ENCODE measurements at places on chromosomes 5 and 9.
A peak's percentile ranks its signal among the peaks of the same experiment; 100 is the strongest.

DNA sequence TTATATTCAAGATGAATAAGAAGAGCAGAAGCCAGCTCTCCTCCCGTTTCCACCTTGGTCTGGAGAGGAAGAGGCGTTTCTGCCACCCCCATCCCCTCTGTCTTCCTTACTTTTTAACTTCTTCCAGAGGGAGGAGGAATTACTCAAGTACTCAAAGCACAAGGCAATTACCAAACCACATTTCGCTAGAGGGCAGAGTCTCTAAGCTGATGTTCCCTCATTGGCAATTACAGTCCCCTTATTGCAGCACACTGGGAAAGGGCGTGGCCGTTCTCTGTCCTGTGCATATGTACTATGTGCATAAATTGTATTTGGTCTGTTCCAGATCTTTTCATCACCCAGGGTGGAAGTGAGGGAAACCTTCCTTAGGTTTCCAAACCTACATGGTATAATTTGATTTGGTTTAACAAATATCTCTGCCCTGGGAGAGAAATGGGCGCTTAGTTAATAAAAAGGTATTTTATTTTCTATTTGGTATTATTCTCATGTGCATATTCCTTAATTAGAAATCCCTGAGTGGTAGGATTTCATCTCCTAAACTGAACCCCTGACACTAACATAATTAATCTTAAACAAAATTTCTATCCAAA, 29.8 kb upstream of the ALDOB start:
- no peak for DNase-seq

GRCh38 chr9:82969291-82969690, 93.7 kb downstream of the RASEF start:
- no peak for DNase-seq

DNA sequence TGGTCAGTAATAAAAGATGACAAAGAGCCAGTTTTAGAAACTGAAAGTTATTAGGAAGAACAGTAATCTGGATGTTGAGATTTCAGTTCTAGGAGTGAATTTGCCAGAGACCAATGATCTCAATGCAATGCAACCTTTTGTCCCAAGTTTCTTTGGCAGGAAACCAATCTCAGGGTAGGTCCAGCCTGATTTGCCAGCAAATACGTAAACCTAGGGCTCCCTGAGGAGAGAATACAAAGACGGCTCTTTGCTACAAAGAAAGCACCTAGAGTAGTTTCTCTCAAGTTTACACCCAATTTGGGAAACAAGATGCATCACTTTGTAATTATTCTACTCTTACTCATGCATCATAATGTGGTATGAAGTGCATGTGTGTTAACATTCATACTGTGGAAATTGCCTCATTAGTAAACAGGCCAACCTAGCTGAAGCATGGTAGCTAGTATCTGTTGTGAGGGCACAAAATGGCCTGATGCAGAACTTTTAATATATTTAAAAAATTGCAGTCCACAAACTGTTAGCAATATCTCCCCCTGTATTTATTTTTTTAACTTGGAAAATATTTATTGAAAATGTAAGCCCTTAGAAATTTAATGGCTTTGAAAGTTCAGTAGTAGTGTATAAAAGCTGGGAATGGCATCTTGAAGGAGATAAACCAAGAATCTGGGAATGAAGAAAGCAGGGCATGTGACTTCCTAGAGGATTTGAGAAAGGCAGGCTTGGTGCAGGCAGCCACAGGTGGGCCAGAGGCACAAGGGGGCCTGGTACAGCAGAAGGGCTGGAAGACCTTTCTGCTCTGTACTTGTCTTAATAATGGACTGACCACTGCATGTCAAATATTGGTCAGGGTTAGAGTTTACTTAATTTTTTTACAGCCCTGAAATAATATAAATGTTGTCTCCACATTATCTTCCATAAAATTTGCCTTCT, 59.5 kb downstream of the MAST4 start:
- no peak for DNase-seq

DNA sequence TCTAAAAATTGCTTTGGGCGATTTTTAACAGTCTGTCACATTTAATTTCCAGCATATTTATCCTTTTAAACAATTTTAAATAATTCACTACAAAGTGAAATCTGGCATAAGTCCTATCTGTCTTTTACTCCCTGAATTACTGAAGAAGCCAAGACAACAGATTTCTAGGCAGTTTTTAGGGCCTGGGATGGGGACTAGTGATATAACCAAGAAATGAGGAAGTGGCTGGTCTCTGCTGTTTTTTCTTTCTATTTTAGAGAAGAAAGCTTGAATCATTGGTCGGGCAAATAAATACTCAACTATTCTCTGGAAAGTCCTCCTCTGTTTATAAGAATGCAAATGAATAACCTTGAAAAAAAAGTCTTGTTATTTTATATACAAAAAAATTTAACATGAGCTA, 79.7 kb upstream of the SSBP2 start:
- DNase-seq = no peak

DNA sequence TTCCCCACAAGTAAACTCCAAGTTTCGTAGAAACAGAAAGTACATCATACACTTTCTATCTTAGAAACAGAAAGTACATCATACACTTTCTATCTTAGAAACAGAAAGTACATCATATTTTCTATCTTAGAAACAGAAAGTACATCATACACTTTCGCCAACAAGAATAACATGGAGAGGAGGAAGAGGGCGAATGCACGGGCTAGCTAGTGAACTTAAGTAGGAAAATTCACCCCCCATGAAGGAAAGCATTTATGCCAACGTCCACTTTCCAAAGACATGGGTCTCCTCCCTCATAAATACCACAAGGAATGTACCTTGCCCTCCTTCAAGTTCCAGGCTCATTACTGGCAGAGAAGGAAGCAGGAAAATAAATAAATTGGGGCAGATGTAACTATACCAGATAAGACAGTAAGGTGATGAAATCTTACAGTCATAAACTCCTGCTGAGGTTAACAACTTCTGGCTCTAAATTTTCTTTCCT, 64.7 kb downstream of the FRMD3 start:
- no peak for DNase-seq

DNA sequence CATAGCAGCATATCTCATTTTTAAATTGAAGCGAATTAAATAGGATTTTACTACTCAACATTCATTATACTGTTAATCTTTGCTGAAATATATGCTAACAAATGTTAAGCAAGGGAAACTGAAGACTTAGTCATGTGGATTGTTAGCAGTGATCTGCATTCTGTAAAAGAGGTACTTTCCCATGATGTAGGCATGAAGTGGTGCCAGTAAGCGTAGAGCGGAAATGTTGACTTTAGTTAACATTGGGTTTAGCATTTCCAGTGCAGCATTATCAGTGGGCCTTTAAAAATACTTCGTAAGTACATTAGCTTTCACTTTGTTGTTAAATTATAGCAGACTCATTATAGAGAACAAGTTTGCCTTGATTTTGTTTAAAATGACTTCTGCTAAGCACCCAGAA, 130.3 kb downstream of the CDC42SE2 start:
- DNase-seq = peak; percentile 43

DNA sequence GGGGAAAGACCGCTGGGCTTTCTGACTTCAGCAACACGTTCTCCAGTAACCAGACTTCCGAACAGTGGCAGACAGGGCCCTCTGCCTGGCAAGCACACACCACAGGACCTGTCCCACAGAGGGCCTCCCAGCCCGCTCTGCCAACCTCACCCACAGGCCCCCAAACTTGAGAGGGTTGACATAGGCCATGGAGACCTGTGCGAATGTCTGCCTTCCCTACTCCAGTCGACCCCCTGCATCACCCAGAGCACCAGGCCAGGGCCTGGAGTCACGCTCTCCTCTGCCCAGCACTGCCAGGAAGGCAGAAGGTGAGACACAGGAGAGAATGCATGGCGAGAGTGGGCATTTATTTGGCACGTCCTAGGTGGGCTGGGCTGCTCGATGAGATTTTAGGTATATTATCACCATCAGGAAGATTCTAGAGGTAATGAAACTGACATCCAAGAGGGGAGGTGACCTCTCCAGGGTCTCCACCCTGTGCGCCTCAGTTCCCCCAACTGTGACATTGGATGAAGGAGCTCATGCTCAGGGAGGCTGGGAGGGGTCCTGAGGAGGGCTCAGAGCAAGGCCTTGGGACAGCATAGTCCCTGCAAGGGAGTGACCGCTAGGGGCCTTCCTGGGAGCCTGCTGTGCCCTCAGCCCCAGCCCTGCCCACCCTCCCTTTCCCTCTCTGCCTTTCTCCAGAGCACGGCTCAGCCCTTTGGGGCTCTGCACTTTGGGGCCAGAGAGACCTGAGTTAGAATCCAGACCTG, 54.9 kb downstream of the DUSP1 start:
- DNase-seq = no peak

DNA sequence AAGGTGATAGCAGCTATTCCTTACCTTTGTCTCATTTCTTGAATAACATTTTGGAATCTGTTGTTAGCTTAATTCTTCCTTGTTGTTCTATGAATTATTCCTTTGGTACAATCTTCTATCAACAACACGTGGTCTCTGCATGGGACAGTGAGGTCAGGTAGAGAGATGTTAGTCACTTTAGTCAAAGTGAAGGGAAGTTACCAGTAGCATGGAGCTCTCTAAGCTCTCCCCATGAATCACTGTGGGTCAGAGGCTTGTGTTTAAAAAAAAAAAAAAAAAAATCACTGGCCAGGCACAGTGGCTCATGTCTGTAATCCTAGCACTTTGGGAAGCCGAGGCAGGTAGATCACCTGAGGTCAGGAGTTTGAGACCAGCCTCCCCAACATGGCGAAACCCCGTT, 116.0 kb downstream of the GOLPH3 start:
- no peak for DNase-seq

DNA sequence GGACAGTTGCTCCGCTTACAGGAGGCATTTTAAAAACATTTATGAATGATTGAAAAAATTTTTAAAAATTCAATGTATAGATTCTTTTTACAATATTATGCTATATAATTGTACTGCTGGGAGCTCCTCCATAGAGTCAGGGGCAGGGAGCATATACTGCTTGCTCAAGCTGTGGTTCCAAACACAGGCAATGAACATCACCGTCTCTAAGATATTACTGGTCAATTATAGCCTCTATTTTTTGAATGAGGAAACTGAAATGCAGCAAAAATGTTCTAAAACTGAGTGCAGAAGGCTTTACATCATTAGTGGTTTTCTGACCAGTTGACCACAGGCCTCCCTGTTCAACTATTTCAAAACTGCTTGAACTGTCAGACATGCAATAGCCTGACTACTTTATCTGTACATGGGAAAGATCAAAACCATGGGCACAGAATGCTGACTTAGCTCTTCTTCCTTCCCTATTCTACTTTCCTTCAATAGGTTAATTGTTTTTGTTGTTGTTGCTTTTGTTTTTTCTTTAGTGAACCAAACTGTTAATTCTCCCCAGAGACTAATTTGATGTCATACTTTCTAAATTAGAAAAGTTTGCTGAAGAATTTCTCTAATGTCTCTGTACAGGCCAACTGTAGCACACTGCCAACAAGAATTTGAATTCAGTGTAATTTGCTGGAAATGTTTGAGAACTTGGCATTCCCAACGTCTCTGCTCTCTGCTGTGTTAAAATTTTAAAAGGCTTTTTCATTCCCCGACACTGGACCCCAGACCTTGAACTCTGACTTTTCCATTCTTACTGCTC, 107.6 kb upstream of the MPDZ start:
- DNase-seq = no peak

DNA sequence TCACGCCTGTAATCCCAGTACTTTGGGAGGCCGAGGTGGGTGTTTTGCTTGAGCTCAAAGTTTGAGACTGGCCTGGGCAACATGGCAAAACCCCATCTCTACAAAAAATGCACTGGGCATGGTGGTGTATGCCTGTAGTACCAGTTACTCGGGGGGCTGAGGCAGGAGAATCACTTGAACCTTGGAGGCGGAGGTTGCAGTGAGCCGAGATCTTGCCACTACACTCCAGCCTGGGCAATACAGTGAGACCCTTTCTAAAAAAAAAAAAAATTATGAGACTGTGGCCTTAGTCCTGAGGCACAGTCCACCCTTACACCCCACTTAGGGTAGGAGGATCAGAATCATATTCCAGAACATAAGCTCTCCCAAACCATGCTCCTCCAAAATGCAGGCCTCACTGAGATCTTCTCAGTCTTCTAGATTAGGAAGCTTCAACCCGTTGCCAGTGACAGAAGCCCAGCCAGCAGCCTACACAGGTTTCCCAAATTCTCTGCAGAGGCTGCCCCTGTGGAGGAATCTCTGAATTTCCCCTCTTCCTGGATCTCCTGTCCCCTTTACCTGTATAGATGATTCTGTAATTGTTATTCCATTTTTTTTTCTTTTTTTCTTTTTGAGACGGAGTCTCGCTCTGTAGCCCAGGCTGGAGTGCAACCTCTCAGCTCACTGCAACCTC, 77.3 kb downstream of the BASP1 start:
- DNase-seq = no peak

GRCh38 chr9:27595733-27596132, 22.5 kb upstream of the C9orf72 start:
- no peak for DNase-seq

DNA sequence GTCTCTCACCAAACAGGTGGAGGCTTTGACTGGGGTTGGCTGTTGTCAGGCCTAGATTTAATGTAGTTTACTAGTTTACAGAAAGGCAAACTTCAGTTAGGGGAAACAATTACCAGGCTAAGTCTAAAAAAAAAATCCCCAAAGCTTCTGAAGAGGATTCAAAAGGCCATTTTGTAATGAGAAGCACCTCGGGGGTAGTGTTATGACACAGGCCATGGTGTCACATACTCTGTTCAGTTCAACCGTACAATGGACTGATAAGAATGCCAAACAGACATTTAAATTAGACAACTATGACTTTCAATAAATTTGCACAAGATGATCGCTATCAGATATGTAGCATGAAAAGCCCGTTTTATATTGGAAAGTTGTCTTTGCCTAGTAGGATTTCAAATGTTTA, 120.1 kb upstream of the PCA3 start:
- no peak for DNase-seq

DNA sequence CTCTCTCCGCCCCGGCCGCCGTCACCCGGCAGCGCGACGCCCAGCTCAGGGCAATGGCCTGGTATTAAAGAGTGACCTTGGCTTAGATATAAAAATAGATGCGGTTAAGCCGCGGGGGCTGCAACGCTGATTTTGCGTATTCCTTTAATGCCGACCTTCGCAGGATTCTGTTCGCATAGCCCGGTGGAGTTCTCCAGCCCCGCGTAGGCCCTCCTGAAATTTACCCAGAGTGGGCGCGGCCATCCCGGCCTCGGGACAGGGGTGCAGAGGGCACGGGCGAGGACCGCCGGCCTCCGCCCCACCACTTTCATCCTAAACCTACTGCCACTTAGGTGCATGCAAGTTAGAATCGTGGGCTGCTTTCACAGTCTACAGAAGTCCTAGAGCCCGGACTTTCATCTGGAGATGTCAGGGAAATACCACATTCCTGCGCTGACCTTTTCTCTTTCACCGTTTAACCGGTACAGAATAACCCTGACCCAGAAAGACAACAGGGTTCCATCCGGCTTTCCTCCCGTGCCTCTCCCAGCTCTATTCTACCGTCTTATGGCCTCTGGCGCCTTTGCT, 492 bp upstream of the FAM169A start:
- no peak for DNase-seq

GRCh38 chr5:110019780-110020179, 330.1 kb downstream of the MAN2A1 start:
- no peak for DNase-seq

GRCh38 chr9:125972012-125972729, 225.0 kb downstream of the PBX3 start:
- no peak for DNase-seq

- no peak for DNase-seq
Measured at GRCh38 chr9:109232449-109233237, 65.6 kb upstream of the FRRS1L start.

Data from stimulated activated naive CD4-positive, alpha-beta T cell (primary cell).